ENCODE measurements at places on chromosomes 3 and 15. TPM values are rescaled to one million over a fixed set of nuclear protein-coding genes. Genes with fewer than 3 reads are reported as not detected.
A peak's percentile ranks its signal among the peaks of the same experiment; 100 is the strongest.

DNA sequence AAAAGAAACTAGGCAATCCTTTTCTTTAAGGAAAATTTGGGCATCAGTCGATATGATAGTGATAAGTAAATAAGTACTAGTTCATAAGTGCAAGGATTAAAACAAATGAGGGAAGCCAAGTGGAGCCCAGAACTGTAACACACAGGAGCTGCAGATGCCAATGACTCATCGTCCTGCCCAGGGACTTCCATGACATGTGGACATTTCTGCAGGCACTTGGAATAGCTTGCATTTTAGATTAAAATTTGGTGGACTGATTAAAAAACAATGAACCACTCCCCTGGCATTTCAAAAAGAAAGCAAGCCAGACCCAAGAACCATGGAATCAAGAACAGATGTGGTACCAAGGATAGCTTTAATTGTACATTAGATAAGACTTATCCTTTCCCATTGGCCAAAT, 2.9 kb downstream of the SAMD7 start:
- H3K27ac ChIP-seq: no peak overlapping the region
- no peak overlapping the region for H3K4me3 ChIP-seq
- H3K36me3 ChIP-seq: no peaks in the 10 kb centered on the region
- no peaks in the 10 kb centered on the region for H3K27me3 ChIP-seq
- DNase-seq: peak; percentile 66

DNA sequence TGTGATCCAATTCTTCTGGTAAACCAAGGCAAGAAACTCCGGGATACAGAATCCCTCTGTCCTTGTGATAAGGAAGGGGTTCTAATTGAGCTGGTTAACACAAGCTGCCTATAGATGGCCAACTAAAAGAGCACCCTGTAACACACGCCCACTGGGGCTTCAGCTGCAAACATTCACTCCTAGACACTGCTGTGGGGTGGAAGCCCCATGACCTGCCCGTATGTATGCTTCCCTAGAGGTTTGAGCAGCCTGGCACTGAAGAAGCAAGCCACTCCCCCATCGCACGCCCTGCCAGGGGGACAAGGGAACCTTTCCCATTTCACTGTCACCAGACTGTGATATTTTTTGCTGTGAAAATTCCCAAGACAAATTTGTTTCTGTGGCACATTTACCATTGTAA, 516.9 kb upstream of the GOLIM4 start:
- H3K27ac ChIP-seq: no peak overlapping the region
- no peaks in the 10 kb centered on the region for H3K36me3 ChIP-seq
- H3K4me1 ChIP-seq: no peaks in the 10 kb centered on the region
- no peaks in the 10 kb centered on the region for H3K27me3 ChIP-seq

- no peak overlapping the region for H3K27ac ChIP-seq
- peaks cover 17% of the 10 kb centered on the region for H3K36me3 ChIP-seq
- no peak for DNase-seq
- H3K27me3 ChIP-seq: no peaks in the 10 kb centered on the region
- no peaks in the 10 kb centered on the region for H3K4me1 ChIP-seq
Measured at GRCh38 chr3:183967693-183968092, 50.0 kb downstream of the ABCC5 start.

GRCh38 chr3:173567997-173568396, 170.5 kb downstream of the NLGN1 start:
- no peaks in the 10 kb centered on the region for H3K4me1 ChIP-seq
- no peak overlapping the region for H3K27ac ChIP-seq
- H3K36me3 ChIP-seq: no peaks in the 10 kb centered on the region
- no peak overlapping the region for H3K4me3 ChIP-seq
- no peaks in the 10 kb centered on the region for H3K27me3 ChIP-seq

GRCh38 chr3:29513236-29513635, 232.4 kb downstream of the RBMS3 start:
- H3K4me1 ChIP-seq: peaks cover 39% of the 10 kb centered on the region
- peak overlapping the region; percentile 46 for H3K4me3 ChIP-seq

DNA sequence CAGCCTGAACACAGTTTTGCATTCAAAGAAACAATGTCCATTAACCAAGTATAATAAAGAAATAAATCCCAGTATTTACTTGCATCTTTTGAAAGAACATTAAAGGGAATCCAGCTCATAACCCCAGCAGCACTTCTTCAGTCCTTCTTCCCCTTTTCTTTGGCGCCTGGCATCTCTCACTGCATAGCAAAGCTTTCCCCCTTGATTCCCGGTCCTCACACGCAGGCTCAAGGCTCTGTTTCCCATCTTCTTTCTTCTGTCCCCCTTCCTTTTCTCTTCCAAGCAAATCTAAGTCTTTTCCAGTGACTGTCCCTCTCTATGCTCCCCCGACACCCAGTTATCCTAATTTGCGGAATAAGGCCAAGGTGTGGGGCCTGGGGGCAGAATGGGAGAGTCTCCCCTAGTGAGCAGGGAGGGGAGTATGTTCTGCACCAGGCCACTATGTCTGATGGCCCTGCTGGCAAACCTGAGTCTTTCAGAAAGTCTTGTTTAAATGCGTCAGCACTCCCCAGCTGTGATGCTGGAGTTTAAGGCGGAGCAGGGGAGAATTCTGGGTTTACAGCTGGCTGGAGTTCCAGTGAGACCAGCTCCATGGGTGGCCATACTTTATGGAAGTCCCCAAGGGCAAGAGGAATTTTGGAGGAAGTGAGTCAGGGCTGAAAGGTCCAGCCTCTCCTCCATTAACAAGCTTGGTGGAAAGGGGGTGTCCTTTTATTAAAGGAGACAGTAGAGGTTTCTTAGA, 42.1 kb downstream of the GOLGA6A start:
- 0 out of 2 replicates have a peak overlapping the region, but pooled peaks have one; percentile 18 for H3K4me3 ChIP-seq
- no peaks in the 10 kb centered on the region for H3K27me3 ChIP-seq
- H3K36me3 ChIP-seq: peaks cover 14% of the 10 kb centered on the region

The RGMA gene
- 2.0 TPM for total RNA-seq

DNA sequence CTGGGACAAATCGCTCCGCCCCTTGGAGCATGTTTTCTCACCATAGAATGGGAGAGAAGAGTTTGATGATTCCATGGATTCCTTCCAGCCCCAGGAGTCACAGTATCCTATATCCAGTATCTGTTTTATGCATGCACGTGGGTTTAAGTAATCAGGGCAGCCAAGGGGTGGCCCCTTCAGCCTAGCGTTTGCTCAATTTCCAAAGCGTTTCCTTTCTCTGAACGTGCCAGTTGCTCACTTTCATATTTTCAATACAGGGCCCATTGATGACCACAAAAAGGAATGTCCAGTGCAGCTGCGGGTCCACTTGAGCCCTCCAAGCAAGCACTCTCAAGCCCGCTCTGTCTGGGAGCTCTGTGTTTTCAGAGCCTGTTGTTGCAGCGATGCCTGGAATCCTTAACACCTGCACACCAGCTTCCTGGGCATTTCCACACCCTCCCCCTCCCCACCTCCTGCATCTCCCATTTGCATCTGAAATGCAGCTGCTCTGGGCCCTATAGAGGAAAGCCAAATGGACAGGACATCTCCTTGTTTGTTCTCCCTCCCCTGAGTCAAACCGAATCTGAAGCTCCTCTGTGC, 164.3 kb upstream of the LPP start:
- DNase-seq: no peak
- H3K36me3 ChIP-seq: no peaks in the 10 kb centered on the region
- H3K27ac ChIP-seq: no peak overlapping the region

- H3K27ac ChIP-seq: no peak overlapping the region
- H3K4me1 ChIP-seq: no peaks in the 10 kb centered on the region
- no peak for DNase-seq
- H3K4me3 ChIP-seq: no peak overlapping the region
- H3K36me3 ChIP-seq: no peaks in the 10 kb centered on the region
- H3K27me3 ChIP-seq: no peaks in the 10 kb centered on the region
Measured at GRCh38 chr15:29037997-29038705, 152.4 kb downstream of the APBA2 start.

DNA sequence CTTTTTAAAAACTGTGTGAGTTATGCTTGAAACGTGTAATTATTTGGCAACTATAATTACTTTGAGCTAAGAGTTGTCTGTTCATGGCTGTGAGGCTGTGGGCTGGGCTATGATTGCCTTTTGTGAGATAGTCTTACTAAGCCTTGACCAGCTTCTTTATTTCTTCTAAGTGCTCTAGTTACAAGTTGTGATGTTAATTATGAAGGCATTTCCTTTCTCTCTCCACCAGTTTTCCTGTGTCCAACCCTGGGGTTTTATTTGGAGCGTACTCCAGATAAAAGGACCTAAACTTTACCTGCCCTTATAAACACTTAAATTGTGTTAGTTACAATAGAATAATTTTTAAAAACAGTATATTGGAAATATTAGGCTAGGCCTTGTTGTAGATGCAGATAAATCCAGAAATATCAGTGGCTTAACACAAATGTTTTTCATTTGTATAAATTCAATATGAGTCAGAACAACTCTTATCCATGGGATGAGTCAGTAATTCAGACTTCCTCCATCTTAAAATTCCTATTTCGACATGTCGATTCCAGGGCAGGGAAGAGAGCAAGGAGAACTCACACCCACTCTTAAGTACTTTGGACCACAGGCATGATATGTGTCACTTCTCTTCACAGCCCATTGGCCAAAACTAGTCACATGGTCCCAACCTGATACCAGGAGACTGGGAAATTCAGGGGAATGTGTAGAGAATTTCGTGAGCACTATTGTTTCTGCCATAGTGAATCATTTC, 17.0 kb downstream of the TMEM62 start:
- H3K27me3 ChIP-seq: no peaks in the 10 kb centered on the region
- peaks cover 24% of the 10 kb centered on the region for H3K4me1 ChIP-seq
- peak; percentile 98 for DNase-seq
- H3K27ac ChIP-seq: peak overlapping the region; percentile 95
- H3K36me3 ChIP-seq: peaks cover 13% of the 10 kb centered on the region
- H3K4me3 ChIP-seq: peak overlapping the region; percentile 39

GRCh38 chr3:169627789-169628188, 35.7 kb downstream of the MECOM start:
- no peak overlapping the region for H3K27ac ChIP-seq
- no peak for DNase-seq
- H3K4me1 ChIP-seq: no peaks in the 10 kb centered on the region
- H3K27me3 ChIP-seq: 0 out of 2 replicates have a peak, but pooled peaks cover 1% of the 10 kb centered on the region
- H3K4me3 ChIP-seq: no peak overlapping the region
- no peaks in the 10 kb centered on the region for H3K36me3 ChIP-seq

The ABHD2 gene
- total RNA-seq: 28.7 TPM

The DNAH12 gene
- total RNA-seq: not detected

DNA sequence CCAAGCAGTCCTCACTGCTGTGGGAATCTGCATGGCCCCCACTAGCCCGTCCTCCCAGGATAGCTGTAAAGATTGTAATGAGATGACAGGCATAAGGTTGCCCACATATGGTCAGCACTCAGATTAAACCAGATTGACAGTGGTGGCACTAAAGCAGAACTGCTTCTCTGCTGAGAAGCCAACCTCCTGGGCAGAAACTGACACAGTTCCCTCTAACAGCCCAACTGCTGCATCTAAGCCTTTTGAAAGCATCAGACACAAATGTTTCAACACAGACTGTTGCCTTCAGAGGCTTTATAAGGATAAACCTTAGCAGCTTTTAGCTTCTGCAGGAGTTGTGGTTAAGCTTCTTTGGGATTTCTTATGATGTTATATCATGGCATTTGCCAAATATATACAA, 13.0 kb downstream of the DCLK3 start:
- H3K36me3 ChIP-seq: no peaks in the 10 kb centered on the region
- H3K4me3 ChIP-seq: no peak overlapping the region
- no peak for DNase-seq
- no peak overlapping the region for H3K27ac ChIP-seq

GRCh38 chr3:112114576-112115160, 18.4 kb downstream of the GCSAM start:
- no peak overlapping the region for H3K4me3 ChIP-seq
- no peak overlapping the region for H3K27ac ChIP-seq
- H3K27me3 ChIP-seq: no peaks in the 10 kb centered on the region
- no peaks in the 10 kb centered on the region for H3K4me1 ChIP-seq
- no peak for DNase-seq
- H3K36me3 ChIP-seq: no peaks in the 10 kb centered on the region

DNA sequence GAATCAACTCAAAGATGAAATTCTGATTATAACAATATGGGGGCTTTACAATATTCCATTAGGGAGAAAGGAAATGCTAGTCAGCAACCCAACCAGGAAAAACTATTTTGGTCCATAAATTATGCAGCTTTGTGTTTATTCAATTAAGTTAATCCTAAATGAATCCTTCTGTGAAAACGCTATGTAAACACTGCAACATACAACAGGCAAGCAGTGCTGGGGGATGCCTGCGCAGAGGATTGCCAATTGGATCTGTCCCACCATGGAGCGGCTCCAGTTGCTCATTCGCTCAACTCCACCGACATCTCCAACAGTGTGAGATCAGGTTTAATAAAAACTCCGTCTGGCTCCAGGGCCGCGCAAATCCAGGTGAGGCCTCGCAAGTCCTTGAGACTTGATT, 290.5 kb upstream of the VEPH1 start:
- no peak for DNase-seq
- H3K4me3 ChIP-seq: no peak overlapping the region
- H3K27ac ChIP-seq: no peak overlapping the region
- H3K27me3 ChIP-seq: no peaks in the 10 kb centered on the region
- H3K4me1 ChIP-seq: peaks cover 18% of the 10 kb centered on the region

The C3orf20 gene
- not detected for total RNA-seq

DNA sequence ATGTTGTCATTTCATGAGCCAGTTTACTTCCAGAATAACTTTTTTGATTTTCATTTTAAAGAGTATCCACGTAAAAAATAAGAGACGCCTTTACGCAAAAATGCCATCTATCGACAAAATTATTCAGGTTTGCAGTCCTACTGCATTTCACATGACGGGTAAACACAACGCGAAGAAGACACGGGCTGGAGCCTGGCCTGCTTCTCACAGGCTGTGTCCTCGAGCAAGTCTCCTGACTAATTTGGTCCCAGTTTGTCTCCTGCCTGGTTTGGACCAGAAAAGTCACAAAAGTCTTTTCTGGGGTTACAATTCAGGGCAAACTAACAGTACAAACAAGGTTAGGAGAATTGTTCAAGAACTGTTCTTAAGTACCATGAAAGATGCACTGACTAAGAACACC, 51.7 kb downstream of the CHSY1 start:
- H3K36me3 ChIP-seq: no peaks in the 10 kb centered on the region
- H3K27me3 ChIP-seq: no peaks in the 10 kb centered on the region
- H3K4me3 ChIP-seq: peak overlapping the region; percentile 52
- peaks cover 51% of the 10 kb centered on the region for H3K4me1 ChIP-seq
- no peak for DNase-seq

GRCh38 chr3:171810629-171811294, 479 bp upstream of the PLD1 start:
- DNase-seq: no peak
- H3K27ac ChIP-seq: peak overlapping the region; percentile 96
- peak overlapping the region; percentile 81 for H3K4me3 ChIP-seq
- H3K27me3 ChIP-seq: no peaks in the 10 kb centered on the region

DNA sequence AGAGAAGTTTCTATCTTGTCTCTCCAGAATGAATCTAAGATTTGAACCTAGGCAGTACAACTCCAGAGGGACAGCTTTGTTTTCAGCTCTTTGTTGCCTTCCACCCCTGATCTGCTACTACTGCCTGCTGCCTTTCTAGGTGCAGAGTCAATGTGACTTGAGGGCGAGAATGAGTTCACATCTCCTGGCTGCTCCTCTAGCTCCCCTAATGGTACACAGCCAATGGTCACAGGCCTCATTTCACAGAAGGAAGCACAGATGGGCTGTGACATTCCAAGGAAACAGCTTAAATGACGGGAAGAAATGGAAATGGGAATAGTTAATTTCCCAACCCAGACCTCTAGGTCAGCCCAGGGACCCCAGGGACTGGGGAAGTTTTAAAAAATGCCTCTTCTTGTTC, 32.4 kb downstream of the FAM43A start:
- peaks cover 24% of the 10 kb centered on the region for H3K27me3 ChIP-seq
- H3K27ac ChIP-seq: no peak overlapping the region
- H3K36me3 ChIP-seq: no peaks in the 10 kb centered on the region
- H3K4me3 ChIP-seq: no peak overlapping the region
- H3K4me1 ChIP-seq: no peaks in the 10 kb centered on the region

The SPINK8 gene
- total RNA-seq: not detected
